ENCODE measurements at places on chromosomes 7 and 10.
A peak's percentile ranks its signal among the peaks of the same experiment; 100 is the strongest.

- no peak for DNase-seq
Observed at GRCh38 chr10:3671386-3671955, 113.5 kb downstream of the KLF6 start.

GRCh38 chr7:40306596-40306995 is 171.8 kb downstream of the SUGCT start:
- no peak for DNase-seq

DNA sequence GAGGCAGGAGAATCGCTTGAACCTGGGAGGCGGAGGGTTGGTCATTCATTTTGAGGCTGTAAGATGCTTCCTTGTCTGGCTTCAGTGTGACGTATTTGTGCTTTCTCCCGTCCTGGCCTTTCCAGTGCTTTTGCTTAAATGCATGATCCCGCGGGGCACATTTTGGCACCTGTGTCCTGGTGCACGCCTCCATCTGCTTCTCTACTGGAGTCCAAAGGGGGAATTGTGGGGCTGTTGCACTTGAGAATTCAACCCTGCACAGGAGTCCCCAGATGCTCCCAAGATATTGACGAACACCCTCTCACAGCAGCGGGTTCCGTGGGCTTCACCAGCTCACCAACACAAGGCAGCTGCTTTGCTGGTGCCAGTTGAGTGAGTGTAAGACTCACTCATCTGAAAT is 10.3 kb upstream of the LRRC27 start:
- no peak for DNase-seq

DNA sequence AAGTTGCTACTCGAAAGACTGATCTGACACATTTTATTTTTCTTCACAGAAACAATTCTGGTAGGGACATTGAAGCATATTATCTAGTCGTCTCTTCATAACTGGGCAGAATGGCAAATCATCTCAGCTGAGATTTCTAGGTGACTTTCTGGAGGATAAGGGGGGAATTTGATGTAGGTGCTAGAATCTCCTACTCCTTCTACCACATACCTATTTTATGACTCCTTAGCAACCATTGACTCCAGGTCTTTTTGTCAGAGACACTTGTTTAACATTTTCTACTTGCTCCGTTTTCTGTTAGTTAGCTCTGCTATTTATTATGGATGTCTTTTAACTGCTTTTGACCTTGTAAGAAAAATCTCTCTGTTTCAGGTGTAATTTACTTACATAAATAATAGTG is 380.9 kb upstream of the SEMA3C start:
- DNase-seq = no peak

DNA sequence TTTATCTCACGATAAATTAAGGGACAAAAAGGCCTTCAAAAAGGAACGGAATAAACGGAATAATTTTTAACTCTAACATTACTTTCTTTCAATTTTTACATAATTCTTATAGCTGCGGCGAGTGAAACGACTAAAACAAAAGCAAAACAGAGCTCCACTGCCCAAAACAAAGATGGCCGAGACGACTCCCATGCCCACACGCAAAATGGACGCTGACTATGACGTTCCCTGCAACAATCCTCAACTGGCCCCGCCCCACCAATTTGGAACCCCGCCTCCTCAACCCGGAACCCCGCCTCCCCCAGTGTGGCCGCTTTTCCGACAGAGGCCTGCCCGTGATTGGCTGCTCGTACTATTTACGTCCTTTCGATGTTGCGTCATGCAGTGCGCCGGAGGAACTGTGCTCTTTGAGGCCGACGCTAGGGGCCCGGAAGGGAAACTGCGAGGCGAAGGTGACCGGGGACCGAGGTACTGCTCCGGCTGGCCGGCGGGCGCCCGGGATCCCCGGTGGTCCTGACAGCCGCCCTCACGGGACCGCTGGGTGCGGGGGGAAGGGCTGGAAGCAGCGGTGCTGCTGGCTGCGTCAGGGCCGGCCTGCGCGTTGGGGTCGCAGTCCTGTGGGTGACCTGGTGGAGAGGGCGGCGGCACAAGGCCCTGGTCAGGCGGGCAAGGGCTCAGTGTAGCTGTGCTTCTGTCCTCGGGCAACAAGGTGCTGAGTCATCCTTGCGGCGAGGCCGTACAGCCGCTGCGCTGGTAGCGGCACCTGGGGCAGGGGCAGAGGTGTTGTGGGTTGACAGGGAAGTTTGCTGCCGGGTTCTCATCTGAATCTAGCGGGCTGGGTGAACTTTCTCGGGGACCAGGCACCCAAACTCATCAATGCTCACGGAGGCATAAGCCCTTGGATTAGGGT is at the start of gene GHITM:
GHITM (plus strand) TSS at position 384 of the 910 bp plus-strand sequence. CDS start 1,992 bp downstream, outside the sequence.
- DNase-seq = peak; percentile 100
